Heart right ventricle (tissue), 16 donors: ENCODE measurements at places on chromosomes 7 and 10. TPM values are rescaled to one million over a fixed set of nuclear protein-coding genes. Genes with fewer than 3 reads are reported as not detected.

GRCh38 chr7:17408245-17408903 lies 109.9 kb downstream of the AHR start:
- no peak for DNase-seq

The RADIL gene
- polyA plus RNA-seq: 5.0 TPM

- DNase-seq: no peak
Observed at GRCh38 chr10:79220307-79220706, 127.0 kb upstream of the PPIF start.

- no peak for DNase-seq
Observed at GRCh38 chr10:33395201-33395600, 60.7 kb upstream of the NRP1 start.

- DNase-seq: no peak
Observed at GRCh38 chr10:79159141-79159651, 90.4 kb downstream of the ZMIZ1 start.

DNA sequence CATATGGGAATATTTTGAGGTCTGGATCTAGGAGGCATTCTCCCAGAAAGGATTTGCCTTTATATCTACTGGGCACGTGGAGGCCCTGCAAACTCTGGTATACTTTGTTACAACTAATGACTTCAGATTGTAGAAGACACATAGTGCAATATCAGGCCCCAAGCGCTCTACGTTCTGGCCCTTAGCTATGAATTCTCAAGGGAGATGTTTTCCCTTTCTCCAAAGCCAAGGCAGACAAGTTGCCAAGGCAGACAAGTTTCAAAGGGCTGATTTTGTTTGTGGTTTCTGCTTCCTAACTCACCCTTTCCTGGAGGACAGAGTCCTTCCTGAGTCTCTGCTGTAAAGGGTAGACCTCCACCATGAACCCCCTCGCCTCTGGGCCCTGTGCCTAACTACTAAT lies 99.4 kb upstream of the CTTNBP2 start:
- DNase-seq: no peak

- DNase-seq: no peak
Observed at GRCh38 chr7:99191869-99192596, 15.9 kb downstream of the KPNA7 start.

The FOXP2 gene
- polyA plus RNA-seq: 0.16 TPM

- DNase-seq: no peak
Observed at GRCh38 chr7:37534893-37535610, 86.4 kb upstream of the ELMO1 start.

The TMEM254 gene
- 6.4 TPM for polyA plus RNA-seq

- DNase-seq: no peak
Observed at GRCh38 chr7:48360574-48360973, 189.3 kb downstream of the ABCA13 start.

GRCh38 chr7:26440233-26441001 lies 148.8 kb downstream of the SNX10 start:
- DNase-seq: no peak

DNA sequence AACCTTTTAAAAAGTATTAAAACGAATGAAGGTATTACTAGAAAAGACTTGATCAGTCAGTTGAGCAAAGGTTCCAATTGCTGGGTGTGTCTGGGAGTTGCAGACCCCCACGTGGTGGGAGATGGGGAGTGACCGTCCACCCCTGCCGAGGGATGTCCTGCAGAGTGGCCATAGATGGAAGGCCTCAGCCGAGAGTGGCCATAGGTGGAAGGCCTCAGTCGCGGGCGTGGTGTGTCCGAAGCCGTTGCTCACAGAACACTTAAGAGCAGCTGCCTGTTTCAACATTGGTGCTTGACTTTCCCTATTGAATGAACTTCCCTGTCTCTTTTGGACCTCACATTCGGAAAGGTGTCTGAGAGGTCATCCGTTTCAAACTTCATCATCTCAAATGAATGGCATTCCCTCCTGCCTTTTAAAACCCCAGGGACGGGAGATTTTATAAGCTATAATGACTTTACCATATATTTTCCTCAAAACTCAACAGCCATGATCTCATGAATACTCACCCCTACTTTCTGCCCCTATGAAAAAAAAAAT lies 69.4 kb downstream of the CAMK1D start:
- DNase-seq: no peak

The SORCS1 gene
- 0.30 TPM for polyA plus RNA-seq

DNA sequence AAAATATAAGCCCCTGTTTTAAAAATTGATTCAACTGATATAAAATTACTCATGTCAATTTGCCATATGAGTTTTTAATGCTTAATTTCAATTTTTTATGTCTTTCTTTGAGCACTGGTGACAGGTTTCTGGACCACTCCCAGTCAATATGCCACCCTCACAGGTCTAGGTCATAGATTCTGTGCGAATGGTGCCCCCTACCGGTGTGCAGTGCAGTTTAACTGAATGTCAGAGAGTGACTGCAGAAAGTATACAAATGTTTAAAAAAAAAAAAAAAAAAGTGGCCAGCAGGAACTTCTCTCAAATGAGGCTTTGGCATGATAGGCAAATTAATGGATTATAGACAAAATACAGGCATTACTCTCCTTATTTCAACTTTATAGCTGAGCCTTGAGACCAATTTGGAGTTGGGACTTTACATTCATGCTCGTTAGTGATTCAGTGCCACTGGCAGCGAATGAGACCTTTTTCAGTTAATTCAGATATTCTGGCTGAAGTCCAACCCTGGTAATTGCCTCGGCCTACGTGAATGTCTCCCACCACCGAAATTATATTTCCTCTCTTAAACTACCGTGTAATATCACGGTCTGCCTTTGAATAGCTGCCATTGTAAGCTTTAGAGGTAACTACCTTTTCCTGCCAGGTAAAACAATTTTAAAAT lies 427.6 kb downstream of the PHTF2 start:
- DNase-seq: peak; percentile 18

The PHYHIPL gene
- polyA plus RNA-seq: not detected

DNA sequence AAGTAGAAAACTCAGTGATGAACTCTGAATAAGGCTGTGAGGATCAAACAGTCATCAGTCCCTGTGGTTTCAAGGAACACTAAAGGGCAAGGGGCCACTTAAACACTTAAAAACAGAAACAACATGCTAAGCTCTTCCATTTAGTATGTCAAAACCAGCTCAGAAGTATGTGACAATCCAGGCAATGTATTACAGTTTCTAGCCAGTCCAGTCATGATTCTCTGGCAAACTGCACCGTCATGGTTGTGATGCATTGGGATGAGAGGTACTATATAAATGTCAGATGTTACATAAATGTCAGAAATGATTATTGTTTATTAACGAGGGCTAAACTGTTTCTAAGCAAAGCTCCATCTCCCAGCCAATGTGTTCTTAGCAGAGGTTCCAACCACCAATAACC lies 4.7 kb upstream of the CREB5 start:
- DNase-seq: no peak

The ALKBH4 gene
- 7.9 TPM for polyA plus RNA-seq

GRCh38 chr7:20170633-20171032 lies 46.6 kb downstream of the MACC1 start:
- no peak for DNase-seq

DNA sequence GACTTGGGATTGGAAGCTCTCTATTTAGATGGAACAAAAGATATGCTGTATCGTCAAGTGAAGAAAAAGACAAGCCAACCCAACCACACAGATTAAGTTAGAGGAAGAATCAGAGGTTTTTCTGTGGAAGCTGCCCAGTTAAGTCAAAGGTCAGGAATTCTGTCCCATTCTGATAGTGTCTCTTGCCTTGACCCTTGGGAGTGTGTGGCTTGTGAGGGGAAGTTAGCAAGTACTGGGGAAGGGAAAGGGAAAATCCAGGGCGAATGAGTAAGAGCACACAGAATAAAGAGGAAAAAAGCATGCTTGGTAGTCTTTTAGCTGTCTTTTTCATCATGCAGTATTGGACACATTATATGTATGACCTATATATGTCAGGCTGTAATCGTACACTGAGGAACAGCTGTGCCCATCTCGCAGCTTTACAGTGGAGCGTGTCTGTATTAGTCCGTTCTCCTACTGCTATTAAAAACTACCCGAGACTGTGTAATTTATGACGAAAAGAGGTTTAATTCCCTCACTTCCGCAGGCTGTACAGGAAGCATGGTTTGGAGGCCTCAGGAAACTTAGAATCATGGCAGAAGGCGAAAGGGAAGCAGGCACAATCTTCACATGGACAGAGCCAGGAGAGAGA lies 197.2 kb downstream of the GALNT17 start:
- DNase-seq: no peak
